ENCODE measurements at places on chromosomes 7 and 10.

DNA sequence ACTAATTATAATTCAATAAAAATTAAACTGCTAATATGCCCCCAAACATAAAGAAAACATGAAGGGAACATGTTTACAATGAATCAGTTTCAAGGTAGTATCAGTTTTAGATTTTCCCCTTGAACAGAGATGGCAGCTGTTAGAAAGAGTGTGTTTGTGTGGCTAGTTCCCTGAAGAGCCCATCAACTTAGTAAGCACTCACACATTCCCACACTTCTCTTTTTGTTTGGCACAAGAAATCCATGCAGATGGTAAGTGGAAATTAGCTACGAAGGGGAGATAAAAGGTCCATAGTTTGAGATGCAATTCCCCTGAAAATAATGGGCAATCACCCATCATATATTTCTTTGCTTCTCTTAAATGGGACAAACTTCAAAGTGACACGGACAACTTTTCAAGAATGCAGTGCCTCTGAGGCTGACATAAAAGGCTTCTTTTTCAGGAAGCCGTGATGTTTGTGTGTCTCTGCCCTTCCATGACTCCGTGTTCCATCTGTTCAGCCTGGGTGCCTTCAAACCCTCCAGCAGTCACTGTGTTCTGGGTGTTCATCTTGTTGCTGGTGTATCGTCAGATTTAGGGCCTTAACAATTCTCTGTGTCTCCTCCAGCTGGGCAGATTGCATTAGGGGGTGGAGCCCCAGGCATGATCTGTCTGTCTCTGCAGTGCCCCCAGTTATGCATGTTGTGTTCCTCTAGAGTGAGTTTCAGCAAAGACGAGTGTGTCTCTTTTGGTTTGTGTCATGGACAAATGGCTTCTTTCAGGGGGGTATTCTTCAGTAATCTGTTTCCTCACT, 259.5 kb upstream of the NPY start:
- no peak for DNase-seq

DNA sequence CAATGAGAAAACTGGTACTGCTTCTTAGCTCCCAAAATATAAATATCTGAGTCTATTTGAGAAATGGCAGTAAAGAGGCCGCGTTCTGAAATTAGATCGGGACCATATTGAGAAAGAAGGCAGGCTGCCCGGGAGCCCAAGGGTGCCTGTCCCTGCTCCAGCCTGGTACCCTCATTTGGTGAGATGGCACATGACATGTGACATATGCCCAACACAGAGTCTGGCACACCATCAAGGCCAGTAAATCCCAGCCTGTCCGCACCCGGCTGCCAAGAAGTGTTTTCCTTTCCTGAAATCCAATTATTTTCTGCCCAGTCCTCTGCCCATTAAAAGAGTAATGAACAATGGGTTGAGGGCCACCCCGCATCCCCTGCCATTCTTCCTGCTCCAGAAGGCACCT, 66.4 kb downstream of the CDH23 start:
- no peak for DNase-seq

DNA sequence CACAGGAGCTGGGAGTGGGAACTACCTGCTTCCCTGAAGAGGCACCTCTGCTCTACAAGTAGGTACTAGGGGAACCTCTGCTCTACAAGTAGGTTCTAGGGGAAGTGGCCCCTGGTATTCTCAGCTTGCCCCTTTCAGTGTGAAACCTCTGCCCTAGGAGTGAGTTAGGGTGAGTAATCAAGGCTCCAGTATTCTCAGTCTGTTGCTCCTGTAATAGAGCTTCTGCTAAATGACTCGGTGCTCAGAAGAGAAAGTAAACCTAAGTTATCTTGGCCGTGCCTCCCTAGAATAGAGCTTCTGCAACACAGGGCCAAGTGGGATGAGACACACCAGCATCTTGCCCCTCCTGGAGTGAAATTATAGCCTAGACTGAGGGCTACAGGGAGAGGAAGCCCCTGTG, 13.4 kb upstream of the RASSF4 start:
- DNase-seq, result no peak

DNA sequence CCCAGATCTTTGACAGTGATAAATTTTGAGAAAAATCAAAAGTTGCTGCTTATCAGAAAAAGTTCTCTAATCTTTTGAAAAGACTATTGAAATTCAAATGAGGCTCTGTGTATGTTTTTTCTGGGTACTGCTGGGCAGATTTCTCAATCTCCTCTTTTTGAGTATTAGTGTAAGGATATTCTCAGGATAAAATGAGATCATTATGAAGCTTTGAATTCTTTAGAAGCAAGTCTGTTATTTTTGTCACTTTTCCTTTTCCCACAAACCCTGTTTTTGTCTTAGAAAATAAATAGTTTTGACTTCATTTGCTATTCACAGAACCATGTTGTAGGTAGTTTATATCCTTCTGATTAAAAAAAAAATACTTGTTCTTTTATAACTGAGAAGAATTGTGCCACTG, 7.9 kb downstream of the STAM start:
- DNase-seq, result no peak

DNA sequence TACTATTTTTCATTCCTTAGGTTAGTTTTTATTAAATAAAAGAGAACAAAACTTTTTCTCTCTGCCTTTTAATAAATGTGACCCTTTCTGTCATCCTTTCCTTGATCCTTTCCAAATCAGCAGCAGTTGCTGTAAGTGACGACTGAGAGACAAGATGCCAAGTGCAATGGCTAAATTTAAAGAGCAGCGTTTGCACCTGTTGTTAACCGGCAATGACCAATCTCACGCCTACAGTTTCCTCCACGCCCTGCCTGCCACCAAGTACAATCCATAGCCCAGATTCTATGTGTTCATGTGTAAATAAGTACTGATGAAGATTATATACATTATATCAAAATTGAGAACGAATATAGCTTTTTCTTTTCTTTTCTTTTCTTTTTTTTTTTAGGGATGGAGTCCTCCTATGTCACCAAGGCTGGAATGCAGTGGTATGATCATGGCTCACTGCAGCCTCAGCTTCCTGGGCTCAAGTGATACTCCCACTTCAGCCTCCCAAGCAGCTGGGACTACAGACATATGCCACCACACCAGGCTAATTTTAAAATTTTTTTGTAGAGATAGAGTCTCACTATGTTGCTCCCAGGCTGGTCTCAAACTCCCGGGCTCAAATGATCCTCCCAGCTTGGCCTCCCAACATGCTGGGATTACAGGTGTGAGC, 6.5 kb upstream of the MCU start:
- DNase-seq, result no peak

DNA sequence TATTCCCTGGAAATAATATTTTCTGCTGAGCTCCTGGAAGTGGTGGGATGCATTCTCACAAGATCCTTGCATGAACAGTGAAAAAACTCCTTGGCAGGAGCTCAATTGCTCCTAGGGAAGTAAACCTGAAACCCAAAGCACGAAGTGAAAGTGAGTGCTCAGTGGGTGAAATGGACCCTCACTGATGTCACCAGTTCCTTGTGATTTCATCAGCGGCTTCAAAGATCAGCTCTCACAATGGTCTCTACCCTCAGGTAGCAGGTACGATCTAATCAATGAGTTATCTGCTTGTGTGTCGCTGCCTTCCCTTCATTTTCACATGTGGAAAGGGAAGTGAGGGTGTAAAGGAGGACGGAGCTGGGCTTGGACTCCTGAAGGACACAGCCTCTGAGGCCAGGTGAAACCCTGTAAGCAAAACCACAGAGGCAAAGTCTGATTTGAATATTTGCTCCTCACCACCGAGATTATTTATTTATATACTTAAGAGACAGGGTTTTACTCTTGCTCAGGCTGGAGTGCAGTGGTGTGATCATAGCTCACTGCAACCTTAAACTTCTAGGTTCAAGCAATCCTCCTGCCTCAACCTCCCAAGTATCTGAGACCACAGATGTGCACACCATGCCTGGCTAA, 255.4 kb upstream of the LYZL1 start:
- no peak for DNase-seq

- no peak for DNase-seq
These were observed 61.4 kb upstream of the USP6NL start for GRCh38 chr10:11672836-11673235.

DNA sequence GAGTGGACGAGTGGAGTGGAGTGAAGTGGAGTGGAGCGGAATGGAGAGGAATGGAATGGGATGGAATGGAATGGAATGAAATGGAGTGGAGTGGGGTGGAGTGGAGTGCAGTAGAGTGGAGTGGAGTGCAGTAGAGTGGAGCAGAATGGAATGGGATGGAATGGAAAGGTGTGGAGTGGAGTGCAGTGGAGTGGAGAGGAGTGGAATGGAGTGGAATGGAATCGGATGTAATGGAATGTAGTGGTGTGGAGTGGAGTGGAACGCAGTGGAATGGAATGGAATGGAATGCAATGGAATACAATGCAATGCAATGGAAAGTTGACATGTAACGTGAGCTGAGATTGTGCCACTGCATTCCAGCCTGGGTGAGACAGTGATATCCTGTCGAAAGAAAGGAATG, 46.4 kb downstream of the ZNF716 start:
- no peak for DNase-seq

- no peak for DNase-seq
These were observed 314.7 kb downstream of the BICC1 start for GRCh38 chr10:58827381-58827780.

GRCh38 chr10:88896994-88897853, 17.2 kb downstream of the STAMBPL1 start:
- DNase-seq, result no peak

GRCh38 chr7:130804220-130804619, 70.2 kb upstream of the KLF14 start:
- DNase-seq, result no peak

DNA sequence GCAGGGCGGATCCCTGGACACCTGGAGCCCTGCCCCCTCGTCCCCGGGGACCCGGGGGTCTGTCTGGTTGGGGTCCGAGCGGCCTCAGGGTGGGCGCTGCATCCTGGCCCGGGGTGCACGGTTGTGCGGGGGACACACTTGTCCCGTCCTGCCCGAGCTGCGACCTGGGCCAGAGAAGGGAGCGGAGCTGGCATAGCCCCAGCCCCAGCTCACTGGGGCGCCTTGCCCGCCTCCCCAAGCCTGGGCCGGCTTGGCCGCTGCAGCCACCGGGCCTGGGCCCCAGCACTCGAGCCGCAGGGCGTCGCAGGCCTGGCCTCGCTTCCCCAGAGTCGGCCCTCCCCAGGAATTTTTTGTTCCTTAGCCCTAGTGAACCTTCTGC, 54.5 kb downstream of the GLRX3 start:
- no peak for DNase-seq

DNA sequence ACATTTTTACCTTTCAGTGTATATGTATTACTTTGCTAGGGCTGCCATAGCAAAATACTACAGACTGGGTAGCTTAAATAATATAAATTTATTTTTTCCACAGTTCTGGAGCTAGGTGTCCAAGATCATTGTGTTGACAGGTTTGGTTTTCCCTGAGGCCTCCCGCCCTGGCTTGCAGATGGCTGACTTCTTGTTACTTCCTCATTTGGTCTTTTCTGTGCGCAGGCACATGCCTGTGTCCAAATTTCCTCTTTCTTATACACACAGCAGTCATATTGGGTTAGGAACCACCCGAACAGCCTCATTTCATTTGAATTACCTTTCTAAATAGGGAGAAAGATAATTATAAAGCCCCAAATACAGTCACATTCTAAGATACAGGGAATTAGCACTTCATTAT, 521.6 kb upstream of the SORCS1 start:
- no peak for DNase-seq

- DNase-seq, result no peak
These were observed 415.3 kb upstream of the NRP1 start for GRCh38 chr10:33749790-33750189.

- no peak for DNase-seq
These were observed 1.4 kb upstream of the SVIL start for GRCh38 chr10:29636178-29636577.

DNA sequence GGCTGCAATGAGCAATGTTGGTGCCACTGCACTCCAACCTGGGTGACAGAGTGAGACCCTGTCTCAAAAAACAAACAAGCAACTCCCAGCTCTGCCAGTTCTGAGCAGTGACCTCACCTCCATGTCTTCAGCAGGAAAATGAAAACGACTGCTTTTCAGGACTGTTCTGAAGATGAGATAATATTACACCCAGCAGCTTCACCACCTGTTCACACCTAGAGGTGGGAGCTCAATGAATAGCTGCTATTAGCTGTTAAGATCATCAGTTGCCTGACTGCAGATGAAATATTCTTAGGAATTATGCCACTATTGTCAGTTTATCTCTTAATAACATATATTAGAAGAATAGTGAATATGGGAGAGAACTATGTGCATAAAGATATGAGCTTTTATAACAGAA, 48.4 kb upstream of the CYTH3 start:
- DNase-seq, result no peak

GRCh38 chr7:21099432-21099831, 312.7 kb upstream of the SP8 start:
- DNase-seq, result no peak

GRCh38 chr10:9339716-9340115, 1285.2 kb downstream of the GATA3 start:
- no peak for DNase-seq
